ENCODE measurements at places on chromosomes 1 and 21. TPM values are rescaled to one million over a fixed set of nuclear protein-coding genes. Genes with fewer than 3 reads are reported as not detected.

- DNase-seq, result no peak
These were observed 25.7 kb upstream of the PKN2 start for GRCh38 chr1:88658419-88658818.

- no peak for DNase-seq
These were observed 61.9 kb upstream of the ADAM30 start for GRCh38 chr1:119958223-119958622.

DNA sequence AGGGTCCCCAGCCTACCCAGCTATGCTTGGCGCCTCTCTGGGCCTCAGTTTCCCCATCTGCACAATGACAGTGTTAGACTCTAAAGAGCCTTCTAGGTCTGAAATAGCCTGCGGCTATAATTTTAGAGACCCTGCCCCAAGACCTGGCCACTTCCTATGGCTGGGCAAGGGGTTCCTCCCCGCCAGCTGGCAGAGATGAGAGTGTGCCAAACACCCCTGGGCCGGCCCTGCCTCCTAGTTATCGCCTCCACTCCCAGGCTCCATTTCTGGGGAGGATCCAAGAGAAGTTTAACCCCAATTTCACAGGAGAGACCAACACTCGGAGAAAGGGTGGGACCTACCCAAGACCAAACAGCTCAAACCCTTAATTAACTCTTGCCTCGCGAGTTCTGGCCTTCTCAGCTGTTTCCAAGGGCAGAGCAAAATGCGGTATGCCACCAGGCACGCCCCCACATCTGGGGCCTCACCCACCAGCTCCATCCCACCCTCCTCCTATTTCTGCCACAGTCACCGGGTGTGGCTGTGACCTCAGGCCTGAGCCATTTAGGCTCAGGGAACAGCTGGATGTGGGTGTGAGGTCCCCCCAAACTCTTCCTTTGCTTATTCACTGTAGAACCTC lies 35.7 kb downstream of the TTC39A start:
- peak; percentile 21 for DNase-seq

- no peak for DNase-seq
These were observed at the start of gene HENMT1 for GRCh38 chr1:108661030-108661609. Gene HENMT1 (minus strand): TSS chr1:108661093. CDS start chr1:108659884, 1,209 bp downstream.

The GNG12 gene
- 209 TPM for total RNA-seq

Measured in Daoy (cell line).